Caki2 (cell line): ENCODE measurements at places on chromosomes 7 and 10.

DNA sequence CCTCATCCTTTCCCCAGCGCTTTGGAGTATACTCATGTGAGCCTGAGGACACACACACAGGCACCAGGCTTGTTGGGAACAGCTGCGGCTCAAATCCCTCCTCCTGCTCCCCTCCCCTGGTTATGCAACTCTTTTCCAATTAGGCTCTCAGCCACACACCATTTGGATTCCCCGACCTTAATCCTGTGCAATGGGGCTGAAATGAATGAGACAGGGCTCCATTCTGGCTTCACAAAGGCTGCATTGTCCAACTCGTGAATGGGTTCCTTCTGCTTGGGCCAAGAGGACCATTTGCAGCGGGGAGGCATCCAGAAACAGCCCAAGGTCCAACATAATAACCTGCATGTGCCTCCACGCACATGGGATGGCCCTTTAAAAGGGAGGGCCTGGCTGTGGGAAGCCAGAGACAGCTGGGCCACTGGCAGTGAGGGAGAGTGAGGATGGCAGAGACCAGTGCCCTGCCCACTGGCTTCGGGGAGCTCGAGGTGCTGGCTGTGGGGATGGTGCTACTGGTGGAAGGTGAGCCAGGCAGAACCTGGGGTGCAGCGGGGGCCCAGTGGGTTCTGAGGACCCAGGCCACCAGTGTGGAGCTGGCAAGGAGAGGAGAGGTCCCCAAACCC lies at the start of gene RGR:
Gene RGR (plus strand): TSS at position 403 of the 620 bp plus-strand sequence. CDS start 38 bp downstream, at position 441.
- DNase-seq: no peak

DNA sequence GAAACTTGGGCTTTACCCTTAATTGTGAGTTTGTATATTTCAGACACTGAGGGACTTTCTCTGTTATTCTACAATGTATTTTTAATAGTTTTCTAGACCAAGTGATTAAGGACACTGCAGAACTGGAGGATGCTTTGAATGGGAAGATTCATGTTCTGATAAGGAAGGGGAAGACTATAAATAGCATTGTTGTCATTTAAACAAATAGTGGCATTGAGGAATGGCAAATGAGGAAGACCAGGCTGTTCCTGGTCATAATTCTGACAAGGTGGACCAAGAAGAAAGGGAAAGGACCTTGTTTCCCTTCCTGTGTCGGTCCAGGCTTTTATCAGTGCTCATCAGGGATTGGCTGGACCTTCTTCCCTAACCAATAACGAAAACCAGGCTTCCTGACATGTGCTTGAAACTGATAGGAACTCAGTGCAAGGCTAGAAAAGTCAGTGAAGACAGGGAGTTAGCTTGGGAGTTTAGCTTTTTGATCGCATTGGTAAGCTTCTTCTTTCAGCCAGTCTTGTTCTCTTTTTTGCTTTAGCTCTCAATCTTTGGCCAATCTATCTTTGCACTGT lies 116.2 kb downstream of the ITGA8 start:
- DNase-seq: no peak

GRCh38 chr10:131184503-131184902 lies 127.0 kb downstream of the TCERG1L start:
- no peak for DNase-seq

- no peak for DNase-seq
Observed at GRCh38 chr7:158955146-158955870, 99.0 kb downstream of the DYNC2I1 start.

- no peak for DNase-seq
Observed at GRCh38 chr10:132865171-132865631, 77.2 kb downstream of the CFAP46 start.

GRCh38 chr7:32223071-32223650 lies 153.0 kb upstream of the PDE1C start:
- DNase-seq: no peak

- peak; percentile 88 for DNase-seq
Observed at GRCh38 chr10:103659674-103660363, 166.3 kb downstream of the NEURL1 start.

DNA sequence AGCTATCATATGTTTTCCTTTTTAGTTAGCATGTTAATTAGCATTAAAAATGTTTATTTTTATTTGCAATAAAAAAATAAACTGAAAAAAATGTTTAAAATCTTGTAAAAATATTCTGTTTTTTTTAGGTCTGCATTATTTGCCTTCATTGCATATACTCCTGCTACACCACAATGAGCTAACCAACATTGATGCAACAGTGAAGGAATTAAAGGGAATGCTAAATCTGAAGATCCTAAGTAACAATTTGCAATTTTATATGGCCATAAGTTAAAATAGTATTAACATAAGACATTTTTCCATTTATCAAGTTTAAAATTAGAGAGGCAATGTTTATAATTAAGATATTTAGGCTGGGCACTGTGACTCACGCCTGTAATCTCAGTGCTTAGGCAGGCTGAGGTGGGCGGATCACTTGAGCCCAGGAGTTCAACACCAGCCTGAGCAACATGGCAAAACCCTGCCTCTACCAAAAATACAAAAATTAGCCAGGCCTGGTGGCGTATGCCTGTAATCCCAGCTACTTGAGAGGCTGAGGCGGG lies 32.2 kb downstream of the LRRC72 start:
- no peak for DNase-seq

GRCh38 chr10:43574001-43574892 lies at the start of gene ZNF239:
ZNF239 (minus strand) TSS chr10:43574616; CDS start chr10:43558079, 16,537 bp downstream.
- peak; percentile 86 for DNase-seq

- no peak for DNase-seq
Observed at GRCh38 chr10:47364366-47364765, 16.2 kb downstream of the RBP3 start.

GRCh38 chr10:48901319-48901718 lies 38.3 kb downstream of the LRRC18 start:
- no peak for DNase-seq

GRCh38 chr10:104430360-104430759 lies 76.7 kb downstream of the CFAP58 start:
- DNase-seq: no peak

DNA sequence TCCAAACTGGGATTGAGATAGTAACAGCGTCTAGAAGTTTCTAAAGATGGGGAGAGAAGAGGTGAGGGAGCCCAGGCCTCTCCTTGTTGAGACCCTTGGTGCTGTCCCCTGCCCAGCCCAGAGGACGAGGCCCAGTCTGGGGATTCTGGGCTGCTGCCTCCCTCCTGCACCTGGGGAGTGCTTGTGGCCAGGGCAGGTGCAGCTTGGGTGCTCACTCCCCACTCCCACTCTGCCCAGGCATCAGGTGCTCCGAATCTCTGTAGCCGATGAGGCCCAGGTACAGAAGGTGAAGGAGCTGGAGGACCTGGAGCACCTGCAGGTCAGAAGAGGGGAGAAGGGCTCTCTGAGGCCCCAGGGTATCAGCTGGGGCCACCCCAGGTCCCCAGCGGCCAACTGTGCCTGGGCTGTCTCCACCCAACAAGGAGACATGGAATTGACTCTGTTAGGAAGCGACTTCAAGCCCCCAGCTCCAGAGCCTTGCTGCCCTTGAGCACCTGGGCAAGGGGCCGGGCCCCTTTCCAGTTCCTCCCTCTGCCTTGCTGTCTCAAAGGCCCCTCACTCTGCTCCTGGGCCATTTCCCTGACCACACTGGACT lies 664 bp downstream of the CPA1 start:
- DNase-seq: no peak

DNA sequence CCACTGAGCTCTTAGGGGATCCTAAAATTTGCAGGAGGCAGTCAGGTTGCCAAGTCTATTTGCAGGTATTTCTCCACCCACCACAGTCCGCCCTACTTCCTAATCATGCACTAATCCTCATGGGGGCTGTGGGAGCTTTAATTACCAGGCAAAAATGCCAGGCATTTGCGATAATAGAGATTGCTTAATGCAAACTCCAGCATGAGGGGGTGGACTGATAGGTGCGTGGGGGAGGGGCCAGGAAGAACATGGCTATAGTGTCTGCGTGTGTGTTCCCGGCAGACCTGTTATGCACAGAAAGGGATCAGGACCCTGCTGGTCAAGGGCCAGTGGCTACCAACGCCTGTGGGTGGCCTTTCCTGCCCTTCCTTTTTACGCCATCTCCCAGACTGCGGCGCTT lies 15.6 kb upstream of the AQP1 start:
- no peak for DNase-seq

DNA sequence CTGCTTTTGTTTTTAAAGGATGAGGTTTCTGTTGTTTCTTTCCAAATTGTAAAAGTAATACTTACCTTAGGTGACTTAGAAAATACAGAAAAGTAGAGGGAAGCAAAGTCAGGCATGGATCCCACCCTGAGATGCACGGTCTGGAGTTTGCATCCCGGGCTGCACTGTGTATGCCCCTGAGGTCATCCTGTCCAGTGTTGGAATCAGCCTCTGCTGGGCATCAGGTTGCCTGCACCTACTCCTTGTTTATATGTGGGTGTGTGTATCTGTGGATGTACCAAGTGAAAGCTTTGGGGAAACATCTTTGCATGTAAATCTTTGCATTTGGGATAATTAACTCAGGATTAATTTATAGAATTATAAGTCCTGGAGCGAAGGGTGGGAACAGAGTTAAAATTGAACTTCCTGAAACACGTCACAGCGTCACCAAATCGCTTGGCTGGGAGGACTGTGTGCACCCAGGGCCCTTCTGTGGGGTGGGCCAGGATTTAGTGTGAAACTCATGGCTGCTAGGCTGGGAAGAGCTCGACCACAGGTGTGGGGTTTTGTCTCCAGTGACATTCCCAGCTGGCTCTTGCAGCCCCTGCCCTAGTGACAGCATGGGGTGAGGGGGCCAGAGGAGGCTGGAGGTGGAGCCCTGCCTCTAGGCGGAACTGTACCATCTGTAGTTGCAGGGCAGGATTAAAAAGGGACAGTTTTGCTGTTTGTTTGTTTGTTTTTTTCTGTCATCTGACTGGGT lies 27.9 kb downstream of the GTF2IRD1 start:
- peak; percentile 29 for DNase-seq

DNA sequence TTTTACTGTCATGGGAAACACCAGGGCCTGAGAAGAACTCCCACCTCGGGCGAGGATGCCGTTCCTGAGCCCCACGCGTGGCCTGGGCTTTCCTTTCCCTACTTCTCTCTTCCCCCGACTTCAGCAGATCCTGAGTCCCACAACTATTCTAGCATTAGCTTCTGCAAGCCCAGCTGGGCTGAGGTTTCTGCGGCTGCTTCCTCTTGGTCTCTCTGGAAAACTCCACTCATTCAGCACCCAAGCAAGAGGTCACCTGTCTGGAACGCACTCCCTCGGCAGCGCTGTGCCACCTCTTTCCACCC lies 761 bp upstream of the DOCK1 start:
- DNase-seq: no peak

GRCh38 chr10:130387936-130388580 lies 251.9 kb downstream of the GLRX3 start:
- DNase-seq: no peak

DNA sequence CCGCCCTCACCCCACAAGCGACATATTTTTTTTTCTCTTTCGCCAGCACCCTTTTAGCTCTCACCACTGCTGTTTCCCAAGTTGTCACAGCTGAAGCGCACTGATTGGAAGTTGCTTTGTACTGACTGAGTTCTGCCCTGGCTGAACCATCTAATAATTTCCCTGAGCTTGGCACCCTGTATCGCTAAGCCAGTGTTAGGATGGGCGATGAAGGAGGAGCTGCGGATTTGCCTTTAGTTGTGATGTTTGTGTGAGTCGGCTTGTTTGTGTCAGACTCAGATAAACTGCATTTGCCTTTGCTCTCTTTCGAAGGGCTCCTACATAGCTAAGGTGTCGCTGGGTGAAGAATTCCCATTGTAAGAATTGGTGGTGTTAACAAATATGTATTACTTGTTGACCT lies 1.3 kb upstream of the ATXN7L1 start:
- no peak for DNase-seq

DNA sequence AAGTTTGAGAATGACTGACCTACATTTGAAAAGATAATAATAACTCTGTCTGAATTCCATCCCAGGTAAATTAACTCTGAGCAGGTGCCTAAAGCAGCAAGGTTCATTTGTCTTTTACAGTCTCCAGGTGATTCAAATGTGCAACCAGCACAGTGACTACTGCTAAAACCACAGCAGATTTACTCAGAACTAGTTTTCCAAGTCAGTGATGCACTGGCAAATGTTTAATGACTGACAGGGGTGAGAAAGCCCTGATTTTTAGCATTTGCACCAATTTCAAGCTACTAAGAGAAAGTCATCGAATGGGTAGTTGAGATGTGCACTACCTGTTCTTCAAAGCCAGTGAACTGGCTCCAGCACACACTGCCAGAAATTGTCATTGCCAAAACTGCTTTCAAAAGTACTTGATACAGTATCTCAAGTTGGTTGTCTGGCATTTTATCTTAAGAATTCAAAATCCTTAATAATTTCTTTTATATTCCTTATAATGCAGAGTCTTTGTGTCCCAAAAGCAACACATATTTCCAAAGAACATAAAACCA lies 60.3 kb downstream of the ATOH7 start:
- DNase-seq: peak; percentile 60

GRCh38 chr10:12531305-12532220 lies 182.2 kb downstream of the CAMK1D start:
- no peak for DNase-seq

DNA sequence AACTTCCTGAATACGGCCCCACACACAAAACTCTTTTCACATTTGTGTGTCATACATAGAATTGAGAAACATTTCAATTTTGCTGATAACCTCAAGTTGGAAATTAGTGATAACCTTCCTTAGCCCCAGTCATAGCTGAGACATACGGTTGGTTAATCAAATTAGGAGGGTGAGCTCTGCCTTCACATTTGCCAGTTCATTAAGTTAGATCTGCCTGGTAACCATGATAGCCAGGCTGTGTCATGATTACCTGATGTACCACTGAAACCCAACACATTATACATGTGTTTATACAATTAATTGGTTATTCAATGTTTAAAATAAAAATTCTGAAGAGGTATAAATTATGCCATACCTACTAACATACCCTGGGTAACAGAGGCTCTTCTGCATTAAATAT lies 60.8 kb upstream of the RAB11FIP2 start:
- DNase-seq: no peak

DNA sequence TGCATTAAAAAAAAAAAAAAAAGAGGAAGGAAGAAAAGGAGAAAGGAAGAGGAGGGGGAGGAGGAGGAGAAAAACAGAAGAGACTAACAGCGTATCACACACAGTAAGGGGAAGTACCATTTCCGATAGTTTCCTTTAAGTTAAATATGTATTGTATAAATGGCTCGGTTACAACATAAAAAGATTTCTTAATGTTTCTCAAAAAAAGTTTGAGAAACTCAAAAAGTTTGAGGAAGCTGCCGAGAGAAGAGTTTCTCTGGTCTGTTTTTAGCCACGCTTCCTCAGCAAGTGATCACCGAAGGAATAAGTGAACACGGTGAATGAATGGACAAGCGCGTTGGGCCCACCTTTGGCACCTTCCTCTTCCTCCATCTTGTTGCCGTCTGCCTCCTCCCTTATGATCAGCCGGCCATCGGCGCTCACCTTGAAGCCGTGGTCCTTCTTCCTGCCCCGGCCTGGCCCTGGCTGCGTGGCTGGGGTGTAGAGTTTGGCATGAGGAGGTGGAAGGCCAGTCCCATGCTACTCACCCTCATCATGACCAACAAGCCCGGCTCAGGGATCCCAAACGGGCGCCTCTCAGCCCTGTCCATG lies 31.3 kb upstream of the FRAT2 start:
- no peak for DNase-seq

DNA sequence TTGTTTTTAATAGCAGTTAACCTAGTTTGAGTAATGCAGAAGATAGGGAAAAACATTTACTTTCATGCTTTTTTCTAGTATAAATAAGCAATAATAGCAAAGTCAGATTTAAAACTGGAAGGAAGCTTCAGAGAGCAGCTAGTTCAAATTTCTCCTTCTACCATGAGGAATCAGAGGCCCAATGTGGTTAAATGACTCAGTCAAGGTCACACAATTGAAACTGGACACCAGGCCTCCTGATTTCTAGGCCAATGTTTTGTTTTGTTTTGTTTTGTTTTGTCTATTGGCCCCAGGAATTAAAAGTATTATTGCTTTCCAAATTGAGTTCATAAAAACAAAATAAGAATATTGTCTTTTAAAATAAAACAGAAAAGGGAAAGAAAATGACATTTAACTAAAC lies 122.3 kb downstream of the TRIL start:
- DNase-seq: no peak
